Fibroblast of the aortic adventitia (primary cell): ENCODE measurements at places on chromosomes 1 and 21. TPM values are rescaled to one million over a fixed set of nuclear protein-coding genes. Genes with fewer than 3 reads are reported as not detected.

Gene NTRK1
- total RNA-seq = 0.09 TPM in 1 of 2 replicates, not detected in the other

Gene CCDC181
- 1.4 and 3.1 TPM in 2 replicates for total RNA-seq

Gene REG4
- total RNA-seq = not detected in 2 replicates

Gene ADORA3
- total RNA-seq = not detected in 2 replicates

Gene CAPN2
- total RNA-seq = 456 and 481 TPM in 2 replicates

Gene LCE2A
- total RNA-seq = not detected in 2 replicates

Gene CD1C
- not detected in 2 replicates for total RNA-seq

Gene PODN
- total RNA-seq = 47.5 and 176 TPM in 2 replicates

Gene ZNF683
- not detected in 2 replicates for total RNA-seq

Gene ARTN
- total RNA-seq = not detected in 2 replicates

Gene ZSWIM5
- 0.49 and 4.7 TPM in 2 replicates for total RNA-seq

Gene PLD5
- total RNA-seq = under 0.01 TPM in 1 of 2 replicates, not detected in the other

Gene HLX
- 4.1 and 25.4 TPM in 2 replicates for total RNA-seq

Gene MX2
- 3.8 and 4.2 TPM in 2 replicates for total RNA-seq

Gene PTGER3
- total RNA-seq = 1.5 and 11.7 TPM in 2 replicates

Gene NR0B2
- not detected in 2 replicates for total RNA-seq

Gene PPP2R5A
- total RNA-seq = 23.7 and 31.6 TPM in 2 replicates

Gene ACTA1
- not detected in 2 replicates for total RNA-seq

Gene LMOD1
- 14.5 and 22.3 TPM in 2 replicates for total RNA-seq

Gene RAP1GAP
- 0.08 and 0.09 TPM in 2 replicates for total RNA-seq
